ENCODE measurements at places on chromosomes 11 and 22.

DNA sequence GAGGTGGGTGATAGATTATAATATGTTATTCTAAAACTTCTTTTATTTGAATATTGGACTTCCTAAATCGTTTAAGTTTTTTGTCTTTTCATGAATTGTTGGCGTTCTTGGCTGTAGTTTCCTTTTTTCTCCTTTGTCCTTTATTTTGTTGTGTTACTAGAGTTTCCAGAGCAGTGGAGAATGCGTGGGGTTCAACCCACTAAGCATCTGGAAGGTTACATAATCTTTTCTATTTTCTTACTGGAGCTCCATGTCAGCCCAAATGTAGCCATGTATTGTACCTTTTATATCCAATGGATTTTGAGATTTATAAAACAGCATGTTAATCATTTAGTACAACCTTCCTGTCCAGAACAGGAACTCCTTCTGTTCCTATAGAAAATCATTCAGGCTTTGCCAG lies 63.2 kb downstream of the PPP6R3 start:
- no peak for DNase-seq

GRCh38 chr11:59380263-59381059 lies 21.8 kb downstream of the OR5AN1 start:
- no peak for DNase-seq

GRCh38 chr11:95135155-95135554 lies 45.5 kb downstream of the ENDOD1 start:
- DNase-seq: no peak

- no peak for DNase-seq
Measured at GRCh38 chr11:65390996-65391395, 4.6 kb downstream of the FRMD8 start.

GRCh38 chr11:68589547-68590216 lies 94.7 kb upstream of the GAL start:
- no peak for DNase-seq

DNA sequence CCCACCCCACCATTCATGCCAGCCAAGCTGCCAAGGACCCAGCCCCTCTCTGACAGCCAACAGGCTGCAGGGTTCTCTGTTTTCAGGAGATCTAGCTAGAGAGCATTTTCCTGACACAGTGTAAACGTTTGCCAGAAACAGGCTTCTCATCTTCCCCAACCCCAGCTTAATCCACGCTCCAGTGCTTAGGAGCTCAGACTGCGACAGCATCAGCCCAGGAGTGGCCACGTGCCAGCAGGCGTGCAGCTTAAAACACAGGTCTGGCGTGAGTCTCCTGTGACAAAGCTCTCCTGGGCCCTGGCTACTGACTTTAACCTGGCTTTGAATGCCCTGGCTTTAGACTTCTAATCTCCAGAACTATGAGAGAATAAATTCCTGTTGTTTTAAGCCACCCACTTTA lies 66.6 kb downstream of the GALNT18 start:
- no peak for DNase-seq

DNA sequence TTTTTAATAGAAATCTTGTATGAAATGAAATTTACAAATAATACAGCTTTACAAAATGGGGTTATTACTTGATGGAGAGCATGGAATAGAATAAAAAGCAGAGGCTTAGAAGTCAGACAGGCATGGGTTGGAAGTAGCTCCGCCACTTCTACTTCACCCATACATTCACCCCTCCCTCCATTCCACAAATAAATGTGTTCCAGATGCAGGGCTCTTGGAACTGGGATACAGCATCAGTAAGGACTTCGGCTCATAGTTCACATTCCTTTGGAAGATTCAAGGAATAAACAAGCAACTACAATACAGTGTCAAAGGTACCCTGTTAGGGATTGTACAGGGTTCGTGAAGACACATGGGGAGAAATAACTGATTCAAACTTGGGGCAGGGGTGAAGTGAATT lies 156.8 kb downstream of the WNT11 start:
- DNase-seq: no peak

DNA sequence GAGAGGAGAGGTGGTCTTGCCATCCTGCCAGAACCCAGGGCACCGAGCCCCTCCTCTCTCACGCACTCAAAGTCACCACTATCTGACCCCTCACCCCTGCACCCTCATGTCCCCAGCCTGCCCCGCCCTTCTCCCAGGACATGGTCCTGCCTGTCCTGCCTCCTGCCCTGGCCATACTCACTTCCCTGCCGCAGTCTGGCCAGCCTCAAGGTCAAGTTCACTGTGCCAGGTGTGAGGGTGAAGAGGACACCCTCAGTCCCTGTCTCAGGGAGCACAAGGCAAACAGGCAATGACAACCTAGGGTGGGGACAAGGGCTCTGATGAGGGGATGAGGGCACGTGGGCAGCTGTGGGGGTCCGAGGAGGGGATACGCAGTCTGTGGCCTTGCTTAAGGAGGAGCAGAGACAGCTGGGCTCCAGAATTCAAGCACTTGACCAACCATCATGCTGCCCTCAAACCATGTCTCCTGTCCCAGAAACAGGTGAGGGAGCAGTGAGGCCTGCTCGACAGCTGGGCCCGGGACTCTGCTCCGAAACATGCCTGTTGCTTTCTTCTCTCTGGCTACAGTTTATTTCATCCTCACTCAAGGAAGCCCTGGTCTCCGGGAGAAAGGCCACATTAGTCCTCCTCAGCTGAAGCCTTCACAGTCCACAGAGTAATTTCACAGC lies 36.6 kb downstream of the PDGFB start:
- no peak for DNase-seq

DNA sequence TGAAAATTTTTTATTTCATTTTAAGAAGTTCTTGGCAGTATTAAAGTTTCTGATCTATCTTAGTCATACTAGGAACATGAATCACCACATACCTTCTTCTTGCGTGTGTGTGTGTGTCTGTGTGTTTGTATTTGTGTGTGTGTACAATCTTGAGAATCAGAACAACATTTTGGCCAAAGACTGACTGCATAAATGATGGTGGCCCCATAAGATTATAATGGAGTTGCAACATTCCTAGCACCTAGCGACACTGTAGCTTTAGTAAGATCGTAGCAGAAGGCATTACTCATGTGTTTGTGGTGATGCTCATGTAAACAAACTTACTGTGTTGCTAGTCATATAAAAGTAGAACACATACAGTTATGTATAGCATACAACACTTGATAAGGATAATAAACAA lies 205.4 kb downstream of the FAM76B start:
- peak; percentile 62 for DNase-seq

DNA sequence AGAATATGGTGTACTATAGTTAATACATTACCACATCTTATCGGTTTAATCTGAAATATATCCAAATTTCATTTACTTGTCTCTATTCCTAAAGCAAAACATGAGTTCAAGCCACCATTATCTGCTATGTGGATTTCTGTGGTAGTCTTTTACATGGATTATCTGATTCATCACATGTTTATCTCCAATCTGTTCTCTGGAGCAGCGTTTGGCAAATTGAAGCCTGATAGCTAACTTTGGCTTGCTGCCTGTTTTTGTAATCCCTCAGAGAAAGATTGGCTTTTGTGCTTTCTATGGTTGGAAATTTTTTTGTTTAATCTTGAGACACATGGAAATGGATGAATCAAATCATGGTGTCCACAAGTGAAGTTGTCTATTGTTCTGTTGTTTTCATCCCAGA lies 274.3 kb downstream of the JRKL start:
- peak; percentile 0 for DNase-seq

- no peak for DNase-seq
Measured at GRCh38 chr11:105179542-105180278, 40.1 kb upstream of the CARD18 start.

GRCh38 chr11:123434262-123434661 lies 4.2 kb downstream of the GRAMD1B start:
- DNase-seq: peak; percentile 28

DNA sequence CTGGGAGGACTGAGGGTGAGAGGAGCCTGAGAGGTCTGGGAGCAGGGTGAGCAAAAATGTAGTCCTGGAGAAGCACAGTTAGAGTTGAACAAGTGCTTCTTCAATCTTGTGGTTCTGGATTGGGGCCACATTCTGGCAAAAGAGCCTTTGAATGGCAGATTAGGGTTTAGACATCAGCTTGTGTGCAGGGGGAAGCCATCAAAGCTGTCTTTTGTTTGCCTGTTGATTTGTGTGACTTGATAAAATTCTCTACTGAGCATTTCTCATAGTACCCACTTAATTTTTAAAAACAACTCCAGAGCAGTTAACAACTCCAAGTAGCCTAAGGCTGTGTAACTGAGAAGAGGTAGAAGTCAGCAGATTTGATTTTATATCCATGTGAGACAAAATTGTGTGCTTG lies 166.2 kb downstream of the FAT3 start:
- no peak for DNase-seq

DNA sequence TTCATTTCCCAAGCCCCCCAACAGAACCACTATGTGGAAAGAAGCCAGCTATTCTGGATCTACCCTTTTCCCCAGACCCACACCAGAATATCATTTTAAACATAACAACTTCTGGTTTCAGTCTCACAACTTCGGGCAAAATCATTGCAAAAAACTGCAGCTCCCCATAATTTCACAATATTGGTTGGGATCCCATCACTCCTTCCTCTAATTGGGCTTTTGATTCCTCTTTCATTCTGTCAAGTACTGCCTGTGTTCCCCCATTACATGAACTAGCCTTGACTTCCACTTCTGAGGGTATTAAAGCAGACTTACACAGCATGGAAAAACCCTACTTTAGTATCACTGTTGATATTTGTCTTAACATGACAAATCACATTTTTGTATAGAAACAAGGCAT lies 4.1 kb upstream of the APOL3 start:
- no peak for DNase-seq

DNA sequence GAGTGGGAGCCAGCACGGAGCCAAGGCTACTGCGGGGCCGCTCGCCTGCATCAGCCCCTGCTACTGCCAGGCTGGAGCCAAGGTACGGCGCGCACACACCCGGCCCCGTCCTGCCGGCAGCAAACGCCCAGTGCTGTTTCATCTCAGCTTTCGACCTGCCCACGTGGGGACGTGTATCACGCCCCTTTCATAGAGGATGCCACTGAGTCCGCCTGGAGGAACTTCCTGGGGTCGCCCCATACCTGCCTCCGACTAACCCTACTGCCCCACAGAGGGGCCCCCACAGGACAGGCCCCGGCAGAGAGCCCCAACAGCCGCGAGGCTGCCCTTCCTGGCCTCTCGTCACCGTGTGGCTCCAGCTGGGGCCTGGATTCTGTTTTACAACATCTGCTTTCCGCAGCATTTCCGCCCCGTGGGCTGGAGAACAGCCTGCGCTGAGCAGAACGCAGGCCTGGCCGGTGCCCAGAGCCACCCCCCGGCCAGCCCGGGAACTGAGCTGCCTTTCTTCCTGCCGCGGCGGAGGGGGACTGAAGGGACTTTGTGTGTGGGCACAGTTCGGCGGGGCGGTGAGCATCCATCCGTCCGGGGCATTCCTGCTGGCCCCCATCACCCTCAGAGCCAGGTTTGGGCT lies 22.9 kb upstream of the ARHGAP8 start:
- DNase-seq: peak; percentile 73

- no peak for DNase-seq
Measured at GRCh38 chr11:36011574-36011973, 67.7 kb downstream of the LDLRAD3 start.

- peak; percentile 91 for DNase-seq
Measured at GRCh38 chr11:76371170-76371569, 9.8 kb downstream of the THAP12 start.

- no peak for DNase-seq
Measured at GRCh38 chr11:123537726-123538125, 107.7 kb downstream of the GRAMD1B start.

DNA sequence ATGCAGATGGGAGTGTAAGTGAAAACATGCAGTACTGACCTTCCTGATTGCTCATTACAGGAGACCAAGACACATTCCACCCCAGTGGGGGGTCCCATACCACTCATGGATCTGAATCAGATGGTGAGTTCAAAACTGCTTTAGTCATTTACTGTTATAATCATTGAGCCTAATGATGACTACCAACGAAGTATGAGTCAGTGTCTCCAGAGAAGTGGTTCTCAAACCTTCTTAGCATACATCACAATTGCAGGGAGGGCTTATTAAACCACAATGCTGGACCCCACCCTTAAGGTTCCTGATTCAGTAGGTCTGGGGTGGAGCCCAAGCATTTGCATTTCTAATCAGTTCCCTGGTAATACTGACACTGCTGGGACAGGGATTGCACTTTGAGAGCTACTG lies 75.8 kb downstream of the CD44 start:
- peak; percentile 98 for DNase-seq

DNA sequence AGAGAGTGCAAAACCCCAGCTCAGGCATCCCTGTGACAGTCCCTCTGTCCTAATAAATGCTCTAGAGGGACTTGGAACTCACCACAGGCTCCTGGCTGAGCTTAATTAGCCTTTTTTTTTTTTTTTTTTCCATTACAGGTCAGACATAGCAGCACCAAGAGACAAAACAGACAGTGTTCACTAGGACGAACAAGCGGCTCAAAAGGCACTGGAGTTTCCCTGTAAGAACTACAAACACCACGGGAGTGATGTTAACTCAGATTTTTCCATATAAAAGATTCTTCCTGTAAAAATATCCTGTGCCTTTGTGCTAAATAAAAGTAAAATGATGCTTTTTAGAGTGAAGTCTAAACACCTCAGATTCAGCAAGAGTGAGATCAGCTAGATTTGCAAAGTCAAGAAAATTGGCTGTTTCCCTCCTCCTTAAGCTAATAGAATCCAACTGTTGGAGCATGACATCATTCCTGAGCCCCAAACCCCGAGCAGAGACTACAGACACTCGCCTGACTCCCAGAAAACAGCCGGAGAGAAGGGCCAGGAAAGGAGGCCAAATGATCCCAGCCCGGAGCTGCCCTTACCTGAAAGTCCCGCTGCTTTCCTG lies 101.0 kb upstream of the AKIP1 start:
- DNase-seq: peak; percentile 63

DNA sequence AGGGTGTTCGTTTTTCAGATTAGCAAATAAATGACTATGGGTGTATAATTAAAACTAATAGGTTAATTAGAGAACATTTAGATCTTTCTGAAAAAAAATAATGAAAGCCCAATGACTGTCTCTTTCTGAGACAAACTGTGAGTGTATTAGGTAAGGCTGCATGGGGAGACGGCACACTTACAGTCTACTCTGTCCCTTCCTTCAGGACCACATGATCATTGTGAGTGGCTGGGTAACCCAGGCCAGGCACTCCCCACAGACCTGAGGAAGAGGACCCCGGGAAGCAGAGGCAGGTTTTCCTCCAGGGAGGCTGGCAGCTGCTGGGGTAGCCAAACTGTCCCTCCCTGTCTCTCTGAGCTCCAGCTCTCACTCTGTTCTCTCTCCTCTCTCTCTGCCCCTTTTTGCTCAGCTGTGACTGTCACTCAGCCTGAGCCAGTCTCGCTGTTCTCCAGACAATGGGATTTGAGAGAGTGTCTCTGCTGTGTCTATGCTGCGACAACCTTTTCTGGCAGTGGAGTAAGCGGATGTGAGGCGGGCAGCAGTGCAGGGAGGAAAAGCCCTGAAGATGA lies 83.1 kb upstream of the NCAM1 start:
- DNase-seq: no peak

DNA sequence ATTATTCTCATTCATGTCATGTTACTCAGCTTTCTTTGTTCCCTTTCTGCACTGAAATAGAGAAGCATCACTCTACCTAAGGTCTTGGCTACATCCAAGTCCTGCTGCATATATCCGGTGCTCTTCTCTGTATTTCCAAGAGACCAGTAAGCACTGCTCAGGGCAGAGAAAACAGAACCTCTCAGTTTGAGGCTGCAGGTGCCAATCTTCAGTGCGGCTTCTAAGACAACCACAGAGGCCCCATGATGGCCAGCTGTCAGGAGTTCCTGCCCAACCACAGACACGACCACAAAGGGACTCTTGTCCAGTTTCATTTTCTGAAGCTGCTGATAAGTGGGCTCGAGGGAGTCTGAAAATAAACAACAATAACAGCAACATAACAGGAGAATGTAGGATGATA lies 378.4 kb upstream of the PITPNB start:
- DNase-seq: peak; percentile 17

- DNase-seq: no peak
Measured at GRCh38 chr11:11247576-11247975, 105.5 kb downstream of the CSNK2A3 start.
